Stimulated activated CD4-positive, alpha-beta T cell treated with anti-CD3 and anti-CD28 coated beads, Interleukin-2, amount 100 ng/mL, for 4 hours (primary cell): ENCODE measurements at places on chromosomes 7 and 10.

GRCh38 chr7:16232273-16232672 lies 189.1 kb downstream of the CRPPA start:
- DNase-seq: no peak

- DNase-seq: no peak
Measured at GRCh38 chr7:929311-929711, 25.2 kb downstream of the ADAP1 start.

DNA sequence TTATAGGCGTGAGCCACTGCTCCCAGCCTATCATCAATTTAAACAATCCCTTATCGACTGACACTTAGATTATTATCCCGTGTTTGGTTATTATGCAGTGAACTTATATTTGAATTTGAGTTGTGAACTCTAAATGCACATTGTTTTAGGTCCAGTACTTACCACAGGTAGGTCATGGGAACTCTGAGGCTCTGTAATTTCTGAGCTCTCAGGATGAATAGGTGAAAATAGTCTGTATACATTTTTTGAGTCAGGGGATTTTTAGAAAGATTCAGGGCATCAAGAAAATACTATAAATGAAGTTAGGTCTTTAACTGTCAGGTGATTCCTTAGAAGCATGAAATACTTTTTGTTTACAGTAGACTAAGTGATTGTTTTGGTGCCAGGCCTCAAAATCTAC lies 8.8 kb downstream of the CCDC136 start:
- DNase-seq: no peak

GRCh38 chr7:80150611-80151273 lies 16.1 kb downstream of the GNAI1 start:
- no peak for DNase-seq

DNA sequence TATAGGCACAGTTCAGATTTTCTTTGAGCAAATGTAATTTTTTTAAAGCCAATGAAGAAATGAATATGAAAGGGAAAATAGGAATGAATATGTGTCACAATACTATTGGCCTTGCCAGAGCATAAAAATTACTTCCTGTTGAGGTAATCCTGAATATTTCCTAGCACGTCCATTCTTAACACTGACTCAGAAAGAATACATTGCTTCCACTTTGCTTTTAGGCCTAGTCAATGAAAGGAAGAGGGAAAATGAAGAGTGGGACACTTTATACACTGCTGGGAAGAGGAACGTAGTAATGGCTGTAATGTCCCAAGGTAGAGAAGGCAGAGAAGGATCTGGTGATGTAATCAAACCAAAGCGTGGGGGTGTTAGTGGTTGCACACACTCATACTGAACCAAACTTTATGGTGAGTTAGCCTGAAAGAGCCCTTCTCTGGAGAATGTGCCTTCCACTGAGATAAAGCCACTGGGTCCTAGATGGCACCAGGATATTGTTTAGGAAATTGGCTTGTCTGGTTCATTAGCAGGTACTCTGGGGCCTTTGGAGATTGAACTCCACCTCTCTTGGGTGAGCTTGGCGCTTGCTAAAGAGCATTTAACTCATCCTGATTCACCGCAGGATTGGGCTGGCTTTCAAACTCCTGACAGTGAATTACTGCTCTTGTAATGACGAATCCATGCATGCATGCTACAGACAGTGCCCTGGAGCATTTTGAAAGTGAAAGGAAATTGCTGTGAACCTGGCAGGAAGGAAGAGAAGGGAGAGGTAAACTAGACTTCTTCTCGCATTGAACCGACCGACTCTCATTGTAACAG lies 254.9 kb downstream of the KIAA1217 start:
- DNase-seq: no peak

DNA sequence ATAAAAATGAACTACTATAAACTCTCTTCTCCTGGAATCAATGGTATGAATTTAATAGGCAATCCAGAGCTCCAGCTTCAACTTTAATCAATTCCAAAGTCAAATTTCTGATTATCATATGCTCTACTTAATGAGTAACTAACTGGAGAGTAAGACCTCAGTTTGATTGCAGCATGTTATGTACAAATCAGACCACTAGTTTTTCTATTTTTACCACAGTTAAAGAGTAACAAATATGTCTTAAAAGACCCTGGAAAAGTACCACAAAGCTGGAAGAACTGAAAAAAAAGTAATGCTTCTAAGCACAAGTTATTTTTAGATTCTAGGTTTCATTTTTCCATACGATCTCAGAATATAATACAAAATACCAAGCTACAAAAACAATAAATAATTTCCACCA lies 56.0 kb upstream of the TNKS2 start:
- DNase-seq: no peak

DNA sequence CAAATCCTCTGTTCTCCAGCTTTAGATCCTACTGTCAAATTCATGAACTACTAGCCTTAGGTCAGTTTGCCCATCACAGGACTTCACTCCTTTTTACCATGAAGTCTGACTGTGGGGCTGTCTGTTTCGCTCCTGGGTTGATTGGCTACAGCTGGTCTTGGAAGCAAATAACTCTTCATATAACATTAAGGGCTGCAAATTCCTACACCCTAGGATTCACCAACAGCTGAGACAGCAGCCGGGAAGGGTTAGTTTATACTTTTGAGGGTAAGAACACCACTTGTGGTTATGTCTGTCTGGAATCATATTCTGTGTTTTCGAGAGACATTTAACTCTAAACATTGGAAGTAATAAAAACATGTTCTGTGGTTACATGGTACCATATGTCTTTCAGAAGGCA lies 55.9 kb upstream of the KIAA1217 start:
- no peak for DNase-seq
